ENCODE measurements at places on chromosomes 1 and 21. TPM values are rescaled to one million over a fixed set of nuclear protein-coding genes. Genes with fewer than 3 reads are reported as not detected.

DNA sequence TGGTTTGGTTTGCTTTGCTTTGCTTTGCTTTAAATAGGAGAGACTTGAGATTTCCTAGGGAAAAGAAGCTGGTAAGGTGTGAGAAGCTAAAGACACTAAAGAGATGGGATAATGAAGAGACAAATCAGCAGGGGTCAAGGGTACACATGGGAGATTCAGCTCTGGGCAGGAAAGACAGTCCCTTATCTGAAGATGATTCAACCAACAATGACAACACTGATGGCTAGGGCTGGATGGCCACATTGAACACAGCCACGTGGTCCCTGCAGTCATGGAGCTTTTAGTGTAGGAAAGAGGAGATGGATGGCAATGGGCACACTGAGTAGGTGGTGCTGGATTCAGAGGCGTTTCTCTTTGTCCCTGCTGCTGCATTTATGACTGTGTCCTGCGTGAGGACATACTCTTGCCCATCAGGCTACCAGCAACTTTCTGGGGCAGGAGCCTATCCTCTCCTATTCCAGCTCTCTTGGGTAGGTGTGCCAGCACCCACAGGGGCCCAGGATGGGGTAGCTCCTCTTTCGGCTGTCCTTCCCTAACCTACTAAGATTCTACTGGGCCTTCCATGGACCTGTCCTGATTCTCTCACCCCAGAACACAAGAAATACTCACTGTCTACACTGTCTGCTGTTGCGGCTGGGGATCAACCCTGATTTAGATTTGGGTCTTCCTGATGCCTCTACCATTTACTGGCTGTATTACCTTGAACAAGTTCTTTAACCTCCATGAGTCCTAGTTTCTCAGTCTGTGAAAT lies 1.4 kb upstream of the SHISA4 start:
- DNase-seq: no peak

- DNase-seq: no peak
Observed at GRCh38 chr1:160656737-160657136, 9.9 kb upstream of the SLAMF1 start.

DNA sequence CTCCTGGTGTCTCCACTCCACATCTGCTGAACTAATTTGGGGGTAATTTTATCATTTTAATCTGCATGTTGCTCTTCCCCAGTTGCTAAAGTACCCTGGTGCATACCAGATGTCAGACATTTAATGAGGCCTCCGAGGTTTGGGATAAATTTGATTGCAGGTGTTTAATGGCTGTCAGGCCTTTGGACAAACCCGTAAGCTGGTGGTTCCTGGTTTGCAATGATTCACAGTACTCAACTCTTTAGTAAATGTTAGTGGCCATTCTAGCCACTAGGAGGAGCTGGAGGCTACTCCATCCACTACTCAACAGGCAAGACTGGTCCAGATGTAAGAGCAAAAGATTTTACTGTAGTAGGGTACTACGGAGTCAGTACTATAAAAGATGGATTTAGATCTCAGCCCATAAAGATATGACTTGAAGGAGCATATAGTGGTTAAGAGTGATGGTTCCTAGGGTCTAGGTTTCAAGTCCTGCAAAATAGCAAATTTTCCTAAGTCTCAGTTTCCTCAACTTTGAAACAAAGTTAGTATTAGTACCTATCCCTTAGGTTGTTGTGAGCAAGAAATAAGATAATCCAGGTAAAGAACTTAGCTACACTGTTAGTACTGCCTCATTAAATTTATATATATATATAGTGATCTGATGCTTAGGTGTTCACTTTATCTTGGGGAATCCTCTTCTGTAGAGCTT lies 132.8 kb downstream of the SNX7 start:
- peak; percentile 52 for DNase-seq

GRCh38 chr1:7629465-7630195 lies 141.5 kb upstream of the VAMP3 start:
- no peak for DNase-seq

GRCh38 chr1:155529929-155530328 lies 32.7 kb downstream of the ASH1L start:
- no peak for DNase-seq

- no peak for DNase-seq
Observed at GRCh38 chr1:157154291-157154690, 16.1 kb upstream of the ETV3 start.

GRCh38 chr21:27246741-27247140 lies 279.9 kb upstream of the ADAMTS5 start:
- no peak for DNase-seq

DNA sequence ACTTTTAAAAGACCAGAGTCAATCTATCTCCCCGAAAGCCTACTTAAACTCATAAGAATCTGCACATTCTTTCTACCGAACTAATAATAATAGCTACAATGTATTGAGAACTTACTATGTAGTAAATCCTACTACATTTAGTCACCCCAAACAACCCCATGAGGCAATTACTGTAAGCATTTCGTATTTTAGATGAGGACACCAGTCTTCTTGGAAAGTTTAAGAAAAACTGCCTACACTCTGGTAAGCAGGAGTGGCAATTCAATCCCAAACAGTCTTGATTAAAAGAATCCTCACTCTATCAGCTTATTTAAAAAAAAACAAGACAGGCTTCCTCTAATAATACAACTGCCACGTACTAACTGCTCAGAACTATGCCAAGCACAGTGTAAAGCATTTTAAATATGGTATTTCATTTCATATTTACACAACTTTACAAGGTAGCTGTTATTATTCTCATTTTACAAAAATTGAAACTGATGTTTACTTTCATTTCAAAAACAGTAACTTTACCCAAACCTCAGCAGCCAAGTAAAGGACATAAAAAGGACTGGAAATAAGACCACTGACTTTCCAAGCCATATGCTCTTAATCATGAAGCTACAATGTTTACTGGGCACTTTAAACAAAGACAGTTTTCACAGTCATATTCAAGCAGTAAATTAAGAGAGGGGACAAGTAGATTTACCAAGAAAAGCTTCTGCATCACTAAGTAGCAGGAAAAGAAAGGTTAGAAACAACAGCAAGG lies 13.9 kb downstream of the ARID4B start:
- no peak for DNase-seq

GRCh38 chr1:231192620-231193163 lies 30.8 kb downstream of the TRIM67 start:
- peak; percentile 71 for DNase-seq

- DNase-seq: no peak
Observed at GRCh38 chr21:42580793-42581321, 67.2 kb downstream of the SLC37A1 start.

GRCh38 chr1:150281758-150282557 lies at the start of gene CIART:
Gene CIART, plus strand, starts transcription at chr1:150282554. Its CDS starts 714 bp downstream, at chr1:150283268.
- DNase-seq: peak; percentile 93

- DNase-seq: no peak
Observed at GRCh38 chr1:55156093-55156492, 59.1 kb downstream of the USP24 start.

- DNase-seq: no peak
Observed at GRCh38 chr1:62210960-62211359, 16.3 kb downstream of the L1TD1 start.

PMVK gene
- total RNA-seq: 41.8 TPM

LCE2B gene
- not detected for total RNA-seq

TFF2 gene
- total RNA-seq: not detected

All from ureter (tissue), 1 donor.